ENCODE measurements at places on chromosomes 2 and 18. TPM values are rescaled to one million over a fixed set of nuclear protein-coding genes. Genes with fewer than 3 reads are reported as not detected.

The SAG gene
- not detected for total RNA-seq

The TXNDC2 gene
- total RNA-seq, result 0.38 TPM

The ABHD1 gene
- total RNA-seq, result 1.3 TPM

The MEP1B gene
- total RNA-seq, result 0.15 TPM

The CTAGE1 gene
- total RNA-seq, result not detected

The DNPEP gene
- 62.6 TPM for total RNA-seq

The SULT1C2 gene
- total RNA-seq, result 0.36 TPM

The DSG1 gene
- not detected for total RNA-seq

Measured in A549 treated with DMSO at 1 μM for 4 hours (cell line).